Stimulated activated naive CD4-positive, alpha-beta T cell (primary cell): ENCODE measurements at places on chromosomes 12 and 14.

DNA sequence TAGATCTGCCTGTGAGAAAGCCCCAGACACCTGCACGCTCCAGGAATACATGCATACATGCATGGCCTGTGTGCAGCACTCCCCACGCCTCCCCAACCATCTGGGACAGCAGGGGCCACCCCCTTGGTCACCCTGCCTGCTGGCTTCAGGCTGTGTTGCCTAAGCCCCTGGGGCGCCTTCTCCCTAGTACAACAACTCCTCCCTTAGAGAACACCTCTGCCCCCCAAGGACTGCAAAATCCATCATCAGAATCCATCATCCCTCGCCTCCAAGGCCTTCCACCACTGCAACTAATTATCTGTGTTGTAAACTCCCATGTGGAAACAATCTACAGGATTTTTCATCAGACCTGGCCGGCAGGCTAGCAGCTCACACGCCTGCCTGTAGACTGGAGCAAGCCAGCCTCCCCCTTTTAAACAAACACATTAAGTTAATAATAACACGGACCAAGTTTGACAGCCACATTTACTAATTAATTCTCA is 36.8 kb downstream of the ZFP36L1 start:
- no peak for DNase-seq

GRCh38 chr14:55867311-55867710 is 250.9 kb upstream of the PELI2 start:
- no peak for DNase-seq

DNA sequence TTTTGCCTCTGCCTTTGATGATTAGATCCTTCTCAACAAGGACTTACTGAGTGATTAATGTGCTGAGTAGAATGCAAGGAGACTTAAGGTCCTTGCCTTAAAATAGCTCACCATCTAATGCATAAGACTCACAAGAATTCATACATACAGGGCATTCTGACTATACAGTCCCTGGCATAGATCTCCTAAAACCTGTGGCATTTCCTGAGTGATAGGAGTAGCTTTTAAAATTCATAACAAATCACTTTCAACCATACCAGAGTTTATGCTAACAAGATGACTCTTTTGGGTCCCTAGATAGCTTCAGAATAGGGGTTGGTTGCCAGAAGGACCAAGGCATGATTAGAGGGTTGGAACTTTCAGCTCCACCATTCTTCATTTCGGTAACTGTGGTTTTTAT is 48.8 kb downstream of the STXBP6 start:
- DNase-seq = no peak

DNA sequence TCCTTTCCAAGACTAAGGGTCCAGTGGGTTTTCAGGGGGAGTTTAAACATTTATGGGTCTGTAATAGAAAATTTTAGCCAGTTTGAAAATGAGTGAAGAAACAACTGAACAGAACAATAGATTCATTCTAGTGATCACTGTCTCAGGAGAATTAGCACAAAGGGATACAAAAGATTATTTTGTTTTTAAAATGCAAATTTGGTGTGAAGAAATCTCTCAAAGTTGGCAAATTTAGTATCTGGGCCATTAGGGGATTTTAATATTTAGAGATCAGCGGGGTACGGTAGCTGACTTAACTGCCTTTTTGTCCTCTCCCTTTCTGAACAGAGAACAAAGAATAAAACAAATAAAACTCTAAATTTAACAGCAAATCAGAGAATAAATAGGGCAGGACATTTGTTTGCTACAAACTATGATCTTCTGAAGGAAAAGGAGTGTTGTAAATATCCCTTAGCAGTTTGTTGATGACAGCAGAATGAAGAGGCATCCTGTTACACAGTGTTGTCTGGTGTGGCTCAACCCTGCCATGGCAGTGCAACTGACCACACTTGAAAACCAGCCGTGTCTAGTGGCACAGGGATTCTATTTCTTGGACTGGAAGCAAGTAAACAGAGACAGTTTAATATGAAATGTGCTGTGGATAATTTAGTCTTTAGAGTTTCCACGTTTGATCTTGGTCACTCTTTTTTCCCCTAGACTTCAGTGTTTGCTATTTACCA is 46.3 kb upstream of the LRTM2 start:
- no peak for DNase-seq

GRCh38 chr14:70530417-70530816 is 4.4 kb downstream of the ADAM20 start:
- no peak for DNase-seq

DNA sequence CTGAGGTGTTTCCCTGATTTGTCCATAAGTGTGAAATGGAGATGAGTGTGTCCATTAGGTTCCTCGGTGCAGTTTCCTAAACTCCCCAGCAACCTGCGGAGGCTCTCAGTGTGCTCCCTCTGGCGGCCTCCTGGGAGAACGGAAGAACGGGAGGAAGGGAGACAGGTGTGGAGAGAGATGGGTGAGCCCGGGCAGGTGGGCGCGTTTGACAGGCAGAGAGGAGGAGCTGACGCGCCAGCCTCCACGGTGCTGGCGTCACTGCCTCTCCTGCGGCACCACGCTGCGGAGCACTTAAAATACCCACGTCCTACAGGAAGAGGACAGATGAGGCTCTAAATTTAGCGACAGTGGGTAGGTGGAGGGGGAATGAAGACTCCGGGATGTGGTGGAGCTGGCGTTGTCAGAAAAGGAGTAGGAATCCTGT is 26.8 kb upstream of the PEX5 start:
- no peak for DNase-seq
